ENCODE measurements at places on chromosomes 7 and 10. TPM values are rescaled to one million over a fixed set of nuclear protein-coding genes. Genes with fewer than 3 reads are reported as not detected.

STEAP1 gene
- total RNA-seq: 4.1 TPM

ELFN1 gene
- total RNA-seq: 3.7 TPM

THNSL1 gene
- 3.9 TPM for total RNA-seq

GIMAP4 gene
- total RNA-seq: not detected

FZD8 gene
- total RNA-seq: 15.1 TPM

INSYN2A gene
- total RNA-seq: 0.20 TPM

HTRA1 gene
- 11.1 TPM for total RNA-seq

Data from H9 (cell line).